Mammary epithelial cell (primary cell): ENCODE measurements at places on chromosomes 3 and 15. TPM values are rescaled to one million over a fixed set of nuclear protein-coding genes. Genes with fewer than 3 reads are reported as not detected.

The CIDEC gene
- 0.06 TPM for polyA plus RNA-seq

The MYL3 gene
- polyA plus RNA-seq, result not detected

DNA sequence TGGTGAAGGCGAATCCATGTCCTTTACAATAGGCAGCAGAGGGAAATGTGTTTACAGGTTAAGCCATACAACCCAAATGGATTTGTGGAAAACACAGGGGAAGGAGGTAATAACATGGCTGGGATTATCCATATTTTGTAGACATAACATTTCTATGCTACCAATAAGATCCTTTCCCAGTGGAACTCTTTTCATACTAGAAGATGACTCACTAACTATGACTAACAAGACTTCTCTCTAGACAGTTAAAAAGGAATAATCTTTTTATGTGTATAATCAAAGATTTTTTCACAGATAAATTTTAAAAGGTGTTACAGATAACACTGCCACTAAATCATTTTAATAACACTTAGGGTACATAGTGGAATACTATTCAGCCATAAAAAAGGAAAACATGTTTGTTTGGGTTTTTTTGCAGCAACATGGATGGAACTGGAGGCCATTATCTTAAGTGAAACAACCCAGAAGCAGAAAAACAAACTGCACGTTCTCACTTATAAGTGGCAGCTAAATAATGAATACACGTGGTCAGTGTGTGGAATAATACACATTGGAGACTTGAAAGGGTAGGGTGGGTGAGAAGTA, 39.6 kb downstream of the VPS13C start:
- DNase-seq, result peak; percentile 23

The CCR1 gene
- polyA plus RNA-seq, result 0.01 TPM

The STRA6 gene
- 0.15 TPM for polyA plus RNA-seq

DNA sequence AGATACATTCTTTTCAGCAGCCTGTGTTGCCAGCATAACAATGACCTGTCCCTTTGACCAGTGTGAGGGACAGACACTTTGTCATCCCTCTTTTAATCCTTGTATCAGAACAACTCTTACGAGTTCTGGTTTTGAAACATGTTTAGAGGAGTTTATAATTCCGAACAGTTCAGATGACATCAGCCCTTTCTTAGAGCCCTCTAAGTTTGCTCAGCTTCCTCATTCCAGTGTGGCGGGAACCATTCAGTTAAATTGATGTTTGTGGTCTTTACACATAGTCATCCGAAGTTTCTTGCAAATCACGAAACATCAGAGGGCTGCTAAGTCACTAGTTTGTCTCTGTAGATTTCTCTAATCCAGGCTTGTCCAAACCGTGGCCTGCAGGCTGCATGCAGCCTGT, 102.5 kb downstream of the AKAP13 start:
- peak; percentile 72 for DNase-seq

The SLC12A8 gene
- 7.5 TPM for polyA plus RNA-seq

GRCh38 chr3:42489937-42490227, 12.6 kb upstream of the VIPR1 start:
- no peak for DNase-seq

- DNase-seq, result no peak
These were observed 63.6 kb downstream of the OSBPL10 start for GRCh38 chr3:31917303-31918005.

The NCBP2 gene
- polyA plus RNA-seq, result 45.1 TPM

The GOLGA8A gene
- 21.2 TPM for polyA plus RNA-seq
